Activated CD4-positive, alpha-beta memory T cell treated with anti-CD3 and anti-CD28 coated beads, Interleukin-2, amount 10 ng/mL, durations not matched to agents 7 days and 5 days (primary cell): ENCODE measurements at places on chromosomes 5 and 9. TPM values are rescaled to one million over a fixed set of nuclear protein-coding genes. Genes with fewer than 3 reads are reported as not detected.

DRD1 gene
- not detected for total RNA-seq

TMEM232 gene
- total RNA-seq, result 1.1 TPM

IL9 gene
- not detected for total RNA-seq

PCDHB13 gene
- total RNA-seq, result not detected

DNA sequence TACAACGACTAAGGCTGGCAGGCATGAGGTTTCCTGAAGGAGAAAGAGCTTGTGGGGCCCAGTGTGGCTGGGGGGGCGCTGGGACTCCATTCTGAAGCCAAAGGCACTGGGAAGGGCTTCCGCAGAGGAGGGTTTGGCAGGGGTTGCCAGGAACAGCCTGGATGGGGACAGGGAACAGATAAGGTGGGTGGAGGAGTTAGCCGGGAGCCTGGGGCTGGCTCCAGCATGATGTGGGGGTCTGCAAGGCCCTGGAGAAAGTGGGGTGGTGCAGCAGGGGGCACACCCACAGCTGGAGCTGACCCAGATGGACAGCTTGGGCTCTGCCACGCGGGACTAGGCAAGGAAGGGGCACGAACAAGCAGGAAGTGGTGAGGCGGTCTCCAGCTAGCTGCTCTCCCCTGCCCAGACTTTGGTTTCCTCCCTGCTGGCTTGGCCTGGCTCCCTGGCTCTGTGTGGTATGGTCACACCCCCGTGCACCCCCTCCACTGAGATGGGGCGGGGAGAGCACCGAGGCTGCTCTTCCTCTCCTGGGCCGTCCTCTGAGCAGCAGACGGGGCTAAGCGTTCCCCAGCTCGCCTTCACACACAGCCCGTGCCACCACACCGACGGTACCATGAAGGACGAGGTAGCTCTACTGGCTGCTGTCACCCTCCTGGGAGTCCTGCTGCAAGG lies at the start of gene LTC4S:
LTC4S (plus strand) TSS at position 519 of the 672 bp plus-strand sequence; CDS start at position 614, 95 bp downstream.
- H3K27me3 ChIP-seq, result no peaks in the 10 kb centered on the region
- H3K27ac ChIP-seq, result no peak within 1 kb of the TSS
- peak; percentile 68 for DNase-seq
- peak within 1 kb of the TSS; percentile 59 for H3K4me3 ChIP-seq
- H3K36me3 ChIP-seq, result peaks cover 10% of the 10 kb centered on the region

DNA sequence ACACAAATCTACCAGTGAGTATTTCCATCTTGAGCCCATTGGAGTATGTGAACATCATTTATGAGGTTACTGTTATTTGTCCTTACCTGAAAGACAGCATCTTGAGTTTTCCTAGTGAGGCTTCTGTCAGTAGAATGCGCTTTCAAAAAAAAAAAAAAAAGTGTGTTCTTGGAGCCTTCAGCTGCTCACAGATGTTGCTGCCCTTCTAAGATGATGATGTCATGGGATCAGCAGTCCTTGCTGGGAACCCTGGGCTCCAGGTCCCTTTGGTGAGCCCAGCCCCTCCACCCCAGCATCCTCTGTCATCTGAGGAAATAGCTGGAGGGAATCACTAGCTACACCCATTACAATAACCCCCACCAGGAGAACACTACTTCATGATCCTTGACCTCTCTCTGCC lies 83.3 kb downstream of the ATPSCKMT start:
- H3K27ac ChIP-seq, result no peak overlapping the region
- no peaks in the 10 kb centered on the region for H3K36me3 ChIP-seq
- no peak overlapping the region for H3K4me3 ChIP-seq
- H3K4me1 ChIP-seq, result no peaks in the 10 kb centered on the region

GRCh38 chr9:23559522-23559921 lies 266.5 kb downstream of the ELAVL2 start:
- no peak overlapping the region for H3K27ac ChIP-seq
- no peak overlapping the region for H3K4me3 ChIP-seq
- no peak for DNase-seq
- no peaks in the 10 kb centered on the region for H3K36me3 ChIP-seq
- H3K4me1 ChIP-seq, result no peaks in the 10 kb centered on the region
- no peaks in the 10 kb centered on the region for H3K27me3 ChIP-seq

- H3K4me1 ChIP-seq, result no peaks in the 10 kb centered on the region
- DNase-seq, result no peak
- no peak overlapping the region for H3K27ac ChIP-seq
Measured at GRCh38 chr5:24750355-24750754, 105.6 kb upstream of the CDH10 start.

- no peak overlapping the region for H3K27ac ChIP-seq
- DNase-seq, result no peak
- H3K27me3 ChIP-seq, result no peaks in the 10 kb centered on the region
Measured at GRCh38 chr5:98935206-98935605, 6.4 kb upstream of the CHD1 start.

- no peaks in the 10 kb centered on the region for H3K36me3 ChIP-seq
- no peaks in the 10 kb centered on the region for H3K4me1 ChIP-seq
- no peak overlapping the region for H3K27ac ChIP-seq
- DNase-seq, result no peak
- H3K4me3 ChIP-seq, result no peak overlapping the region
- H3K27me3 ChIP-seq, result no peaks in the 10 kb centered on the region
Measured at GRCh38 chr5:17966640-17967402, 332.6 kb downstream of the TAF11L14 start.

GRCh38 chr5:145579301-145579700 lies 255.8 kb downstream of the PRELID2 start:
- H3K4me1 ChIP-seq, result no peaks in the 10 kb centered on the region
- H3K27me3 ChIP-seq, result no peaks in the 10 kb centered on the region
- no peak for DNase-seq
- H3K4me3 ChIP-seq, result no peak overlapping the region
- no peaks in the 10 kb centered on the region for H3K36me3 ChIP-seq

DNA sequence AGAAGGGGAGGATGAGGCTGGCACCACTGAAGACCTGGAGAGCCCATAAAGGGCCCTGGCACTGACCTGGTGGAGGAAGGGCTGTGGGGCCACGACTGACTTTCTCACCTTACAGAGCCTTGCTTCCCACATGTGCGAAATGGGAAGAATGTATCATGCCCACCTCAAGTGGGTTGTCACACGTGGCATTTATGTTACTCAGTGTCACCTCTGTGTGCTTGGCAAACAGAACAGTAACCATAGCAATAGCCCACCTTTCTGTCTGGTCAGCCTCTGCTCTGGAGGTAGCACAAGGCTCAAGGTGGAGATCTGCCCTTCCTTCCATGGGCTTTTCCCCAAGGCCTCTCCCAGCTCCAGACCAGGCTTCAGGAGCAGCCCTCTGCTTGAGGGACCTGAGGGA lies 16.7 kb downstream of the TCF7 start:
- H3K27ac ChIP-seq, result peak overlapping the region; percentile 68
- H3K4me1 ChIP-seq, result peaks cover 72% of the 10 kb centered on the region
- peaks cover 43% of the 10 kb centered on the region for H3K27me3 ChIP-seq
- H3K4me3 ChIP-seq, result no peak overlapping the region
- H3K36me3 ChIP-seq, result peaks cover 34% of the 10 kb centered on the region

DNA sequence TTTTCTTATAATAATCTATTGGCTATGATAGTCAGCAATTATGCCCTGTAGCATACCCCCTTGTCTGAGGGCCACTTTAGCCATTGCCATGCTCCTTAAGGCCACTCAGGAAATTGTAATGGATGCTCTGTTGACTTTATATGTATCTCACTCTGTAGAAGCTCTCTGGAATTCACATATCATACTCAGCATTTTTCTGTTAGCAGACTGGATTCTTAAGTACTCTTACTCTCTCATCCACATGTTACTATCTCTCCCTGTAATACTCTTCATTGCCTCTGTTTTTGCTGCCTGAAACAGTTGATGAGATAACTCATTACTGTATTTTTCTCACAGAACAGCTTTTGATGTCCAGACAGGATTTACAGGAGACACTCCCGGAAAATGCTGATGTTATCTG lies 24.2 kb downstream of the TMEM232 start:
- no peak overlapping the region for H3K27ac ChIP-seq
- no peak overlapping the region for H3K4me3 ChIP-seq
- peaks cover 9% of the 10 kb centered on the region for H3K27me3 ChIP-seq
- H3K36me3 ChIP-seq, result no peaks in the 10 kb centered on the region
- no peak for DNase-seq

DNA sequence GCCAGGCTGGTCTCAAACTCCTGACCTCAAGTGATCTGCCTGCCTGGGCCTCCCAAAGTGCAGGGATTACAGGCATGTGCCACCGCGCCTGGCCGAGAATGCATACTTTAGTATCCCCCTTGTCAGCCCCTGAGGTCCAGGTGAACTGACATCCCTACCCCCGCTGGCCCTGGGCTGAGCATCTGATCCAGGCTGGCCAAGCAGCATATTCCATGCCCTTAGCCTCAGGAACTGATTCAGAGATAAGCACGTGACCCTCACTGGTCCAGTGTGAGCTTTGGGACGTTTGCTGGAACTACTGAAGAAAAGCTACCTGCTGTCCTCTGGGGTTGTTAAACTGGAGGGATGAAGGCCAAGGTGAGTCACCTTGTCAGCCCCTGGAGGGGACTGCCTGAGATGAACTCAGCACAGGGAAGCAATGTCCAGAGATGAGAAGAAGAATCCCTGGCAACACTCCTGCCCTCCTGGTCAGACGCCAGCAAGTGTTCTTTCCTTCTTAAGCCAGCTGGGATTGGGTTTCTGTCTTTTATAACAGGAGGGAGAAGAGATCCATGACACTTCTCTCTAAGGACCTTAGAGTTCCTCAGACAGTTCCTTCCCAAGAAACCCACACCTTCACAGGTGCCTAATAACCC lies 59.1 kb upstream of the FBXW11 start:
- no peaks in the 10 kb centered on the region for H3K27me3 ChIP-seq
- peaks cover 85% of the 10 kb centered on the region for H3K36me3 ChIP-seq
- DNase-seq, result no peak

- no peaks in the 10 kb centered on the region for H3K27me3 ChIP-seq
- H3K4me1 ChIP-seq, result no peaks in the 10 kb centered on the region
- H3K4me3 ChIP-seq, result no peak overlapping the region
- H3K36me3 ChIP-seq, result no peaks in the 10 kb centered on the region
Measured at GRCh38 chr9:81132318-81132717, 557.0 kb downstream of the TLE1 start.

DNA sequence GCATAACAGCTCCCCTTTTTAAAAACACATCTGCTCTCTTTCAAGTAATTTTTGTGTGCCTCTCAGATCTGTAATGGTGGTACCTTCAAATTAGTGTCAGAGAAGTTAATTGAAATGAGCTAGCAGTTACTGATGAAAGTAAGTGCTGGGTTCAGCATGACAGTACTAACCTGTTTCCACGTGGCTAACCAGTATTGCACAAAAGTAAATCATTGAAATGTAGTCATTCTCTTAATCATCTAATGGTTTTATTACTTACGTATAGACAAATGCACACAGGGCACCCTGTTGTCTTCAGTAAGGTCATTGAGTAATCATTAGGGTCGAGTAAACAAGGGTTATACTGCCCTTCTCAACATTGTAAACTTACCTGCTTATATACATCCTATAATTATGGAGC lies 157.8 kb upstream of the PRR16 start:
- no peaks in the 10 kb centered on the region for H3K36me3 ChIP-seq
- no peak overlapping the region for H3K27ac ChIP-seq
- H3K4me3 ChIP-seq, result no peak overlapping the region
- H3K4me1 ChIP-seq, result no peaks in the 10 kb centered on the region
- no peak for DNase-seq

DNA sequence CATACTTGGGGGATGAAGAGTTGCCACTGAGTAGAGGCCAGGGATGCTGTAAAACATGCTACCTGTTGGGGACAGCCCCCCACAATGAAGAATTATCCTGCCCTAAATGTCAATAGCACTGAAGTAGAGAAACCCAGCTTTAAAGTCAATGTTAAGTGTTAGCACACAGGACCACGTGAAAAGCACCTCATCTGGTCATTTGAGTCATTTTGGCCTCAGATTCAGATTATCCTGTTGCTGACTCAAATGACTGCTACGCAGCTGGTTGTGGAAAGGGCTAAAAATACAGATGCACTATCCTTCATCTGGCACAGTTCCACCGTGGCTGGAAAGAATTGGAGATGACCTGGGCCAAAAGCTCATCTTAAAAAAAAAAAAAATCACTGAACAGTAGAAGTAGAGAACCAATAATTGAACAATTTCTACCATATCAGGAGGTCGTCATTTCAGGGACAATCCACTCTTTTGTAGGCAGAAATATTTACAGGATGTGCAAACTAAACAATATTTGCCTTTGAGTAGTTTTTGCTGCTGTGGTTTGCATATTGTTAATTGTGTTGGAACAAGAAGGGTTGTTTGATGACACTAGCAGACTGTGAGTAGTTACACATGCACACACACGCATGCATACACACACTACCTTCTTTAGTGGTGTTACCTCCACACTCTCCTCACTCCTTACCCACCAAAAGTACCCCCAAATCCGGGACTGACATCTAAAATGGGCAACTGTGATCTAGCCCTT lies 195.3 kb upstream of the KLF9 start:
- no peak overlapping the region for H3K4me3 ChIP-seq
- no peak overlapping the region for H3K27ac ChIP-seq
- no peak for DNase-seq
- peaks cover 5% of the 10 kb centered on the region for H3K27me3 ChIP-seq

GRCh38 chr5:145908206-145908960 lies 28.0 kb upstream of the SH3RF2 start:
- no peaks in the 10 kb centered on the region for H3K36me3 ChIP-seq
- peaks cover 12% of the 10 kb centered on the region for H3K27me3 ChIP-seq
- no peaks in the 10 kb centered on the region for H3K4me1 ChIP-seq
- H3K27ac ChIP-seq, result no peak overlapping the region
